ENCODE measurements at places on chromosomes 1 and 21. TPM values are rescaled to one million over a fixed set of nuclear protein-coding genes. Genes with fewer than 3 reads are reported as not detected.

Gene TMOD4
- not detected for total RNA-seq

- DNase-seq, result no peak
Observed at GRCh38 chr1:145837656-145838055, 7.8 kb upstream of the NUDT17 start.

DNA sequence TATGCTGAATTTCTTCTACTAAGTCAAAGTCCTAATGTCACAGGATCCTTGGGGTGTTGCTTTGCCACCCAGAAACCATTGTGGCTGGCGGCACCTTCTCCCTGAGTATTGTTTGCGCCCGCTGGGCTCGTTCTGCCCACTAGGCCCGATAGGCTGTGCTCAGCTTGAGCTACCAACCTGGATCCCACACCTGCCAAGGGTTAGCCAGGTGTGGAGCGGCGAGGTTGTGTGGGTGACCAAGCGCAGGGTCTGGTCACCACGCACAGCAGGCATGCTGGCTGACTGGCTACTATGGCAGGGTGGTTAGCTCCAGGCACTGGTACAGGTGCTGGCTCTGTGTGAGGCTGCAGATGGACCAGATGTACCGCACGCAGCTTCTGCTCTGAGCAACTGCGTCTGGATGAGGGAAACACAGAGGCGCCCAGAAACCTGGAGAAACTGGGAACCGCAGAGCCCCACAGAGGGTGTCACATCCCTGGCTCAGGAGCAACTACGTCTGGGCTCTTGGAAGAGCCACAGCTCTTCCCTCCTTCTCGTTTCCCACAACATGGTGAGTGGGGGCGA is 50.3 kb upstream of the SCYL3 start:
- no peak for DNase-seq

Gene PLA2G2E
- not detected for total RNA-seq

DNA sequence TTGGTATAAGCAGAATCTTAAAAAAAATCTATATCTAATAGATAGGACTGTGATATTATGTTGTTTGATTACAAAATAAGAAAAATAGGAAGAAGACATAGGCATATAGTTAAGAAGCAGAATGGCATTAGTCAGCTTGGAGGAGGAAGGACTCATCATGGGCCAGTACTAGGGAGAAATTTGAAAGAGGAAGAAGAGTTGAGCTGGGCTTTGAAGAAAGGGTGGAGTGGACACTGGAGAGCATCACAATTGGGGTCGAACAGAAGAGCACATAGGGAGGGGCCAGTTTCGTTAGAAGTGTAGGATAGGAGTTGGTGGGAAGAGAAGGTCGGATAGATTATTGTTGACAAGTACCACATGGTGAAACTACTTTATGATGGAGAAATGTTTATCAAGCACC is 129.3 kb downstream of the CACHD1 start:
- DNase-seq, result no peak

Gene OLFML3
- 7.2 TPM for total RNA-seq

Data from dermis microvascular lymphatic vessel endothelial cell (primary cell).